Vagina (tissue), 2 donors: ENCODE measurements at places on chromosomes 6 and 20. TPM values are rescaled to one million over a fixed set of nuclear protein-coding genes. Genes with fewer than 3 reads are reported as not detected.
A peak's percentile ranks its signal among the peaks of the same experiment; 100 is the strongest.

FOXA2 gene
- total RNA-seq = not detected

BPI gene
- not detected for total RNA-seq

TMEM74B gene
- total RNA-seq = 4.2 TPM

DNA sequence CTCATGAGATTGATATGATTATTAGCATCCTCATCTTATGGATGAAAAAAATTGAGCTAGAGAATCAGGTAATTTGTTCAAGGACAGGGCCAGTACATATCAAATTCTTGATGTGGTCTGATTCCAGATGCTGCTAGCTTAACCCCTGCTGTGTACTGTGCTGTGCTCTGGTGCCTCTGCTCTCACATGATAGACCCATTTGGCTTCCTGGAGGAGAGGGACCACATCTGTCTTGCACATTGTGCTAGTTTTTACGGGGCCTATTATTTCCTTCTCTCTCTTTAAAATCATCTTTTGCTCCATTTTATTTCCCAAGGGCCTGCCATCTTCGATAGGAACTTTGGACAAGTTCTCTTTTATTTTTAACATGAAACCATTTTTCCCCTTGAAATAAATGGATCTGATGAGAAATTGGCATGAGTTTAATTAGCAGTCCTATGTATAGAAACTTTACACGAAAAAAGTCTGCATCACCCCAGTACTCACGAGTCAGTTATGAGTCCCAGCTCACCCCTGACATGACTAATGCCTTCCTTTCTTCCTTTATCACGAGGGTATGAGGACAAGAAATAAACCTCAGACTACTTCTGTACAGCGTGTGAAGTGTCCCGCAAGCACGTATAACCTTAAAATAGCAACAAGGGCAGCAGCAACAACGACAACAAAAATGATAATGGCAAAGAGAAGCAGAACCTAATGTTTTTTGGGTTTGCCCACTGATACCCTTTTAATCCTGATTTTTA, 26.5 kb downstream of the CD109 start:
- H3K4me1 ChIP-seq = peaks cover 6% of the 10 kb centered on the region
- H3K27me3 ChIP-seq = no peaks in the 10 kb centered on the region
- no peak overlapping the region for H3K4me3 ChIP-seq
- H3K36me3 ChIP-seq = no peaks in the 10 kb centered on the region
- H3K27ac ChIP-seq = no peak overlapping the region

- no peak overlapping the region for H3K4me3 ChIP-seq
- H3K27me3 ChIP-seq = no peaks in the 10 kb centered on the region
- H3K36me3 ChIP-seq = no peaks in the 10 kb centered on the region
- H3K27ac ChIP-seq = no peak overlapping the region
Observed at GRCh38 chr6:150770637-150771036, 94.9 kb upstream of the MTHFD1L start.

DNA sequence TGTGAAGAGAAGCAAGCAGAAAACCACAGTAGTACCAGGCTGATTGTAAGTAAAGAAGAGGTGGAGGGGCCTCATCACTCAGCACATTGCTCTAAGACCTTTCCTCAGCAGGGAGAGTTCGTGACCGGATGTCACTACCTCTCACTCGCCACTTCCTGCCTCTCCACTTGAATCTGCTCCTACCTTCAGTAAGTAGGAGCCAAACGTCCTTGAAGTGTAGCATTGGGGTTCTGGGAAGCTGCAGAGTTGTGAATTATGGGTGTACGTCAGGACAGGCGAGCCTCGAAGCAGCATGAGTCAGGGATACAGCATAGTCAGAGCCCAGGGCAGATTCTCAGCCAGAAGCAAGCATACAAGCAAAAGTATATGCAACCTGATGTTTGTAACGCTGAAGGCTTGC, 224.9 kb downstream of the PHACTR1 start:
- H3K4me1 ChIP-seq = no peaks in the 10 kb centered on the region
- H3K27me3 ChIP-seq = no peaks in the 10 kb centered on the region
- H3K36me3 ChIP-seq = no peaks in the 10 kb centered on the region
- H3K4me3 ChIP-seq = no peak overlapping the region
- no peak overlapping the region for H3K27ac ChIP-seq

ADTRP gene
- total RNA-seq = not detected

GRCh38 chr6:6058054-6058444, 51.3 kb upstream of the NRN1 start:
- no peak overlapping the region for H3K27ac ChIP-seq
- no peaks in the 10 kb centered on the region for H3K36me3 ChIP-seq
- DNase-seq = no peak
- H3K27me3 ChIP-seq = no peaks in the 10 kb centered on the region

DNA sequence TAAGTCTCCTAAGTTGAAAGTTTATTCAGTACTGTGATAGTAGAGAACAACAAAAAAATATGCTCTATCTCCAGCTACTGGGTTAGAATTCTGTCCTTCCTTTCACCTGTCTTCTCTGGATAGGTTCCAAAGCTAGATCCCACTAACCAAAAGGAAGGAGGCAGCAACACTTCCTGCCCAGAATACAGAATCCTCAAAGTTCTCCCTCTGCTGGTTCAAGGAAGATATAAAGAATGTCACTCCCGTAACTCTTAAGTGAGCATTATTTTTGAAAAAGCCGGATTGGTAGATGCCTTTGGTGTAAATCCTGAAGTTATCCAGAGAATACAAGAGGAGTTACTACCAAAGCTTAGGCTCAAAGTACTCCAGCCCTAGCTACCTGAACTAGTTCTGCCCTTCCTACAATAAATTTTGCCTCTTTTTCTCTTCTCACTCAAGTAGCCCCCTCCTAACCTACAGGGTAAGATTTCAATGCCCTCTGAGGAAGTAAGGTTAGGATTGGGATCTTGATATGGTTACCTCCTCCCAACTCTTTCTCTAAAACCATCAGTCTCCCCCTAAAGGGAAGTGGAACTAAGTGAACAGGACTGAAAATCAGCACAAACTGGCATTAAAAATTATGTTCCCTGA, 26.0 kb upstream of the CRIP3 start:
- DNase-seq = no peak
- H3K27me3 ChIP-seq = no peaks in the 10 kb centered on the region
- H3K4me1 ChIP-seq = no peaks in the 10 kb centered on the region
- no peak overlapping the region for H3K4me3 ChIP-seq
- no peak overlapping the region for H3K27ac ChIP-seq

GRCh38 chr6:72094506-72094905, 208.2 kb downstream of the RIMS1 start:
- no peaks in the 10 kb centered on the region for H3K27me3 ChIP-seq
- no peak overlapping the region for H3K27ac ChIP-seq
- DNase-seq = no peak

- H3K27me3 ChIP-seq = peaks cover 3% of the 10 kb centered on the region
- H3K36me3 ChIP-seq = no peaks in the 10 kb centered on the region
- peaks cover 6% of the 10 kb centered on the region for H3K4me1 ChIP-seq
- DNase-seq = no peak
Observed at GRCh38 chr6:104943781-104944180, 13.1 kb upstream of the LIN28B start.

PHACTR3 gene
- total RNA-seq = 8.3 TPM

GRCh38 chr6:138885156-138885819, 89.4 kb downstream of the ECT2L start:
- H3K36me3 ChIP-seq = no peaks in the 10 kb centered on the region
- H3K4me3 ChIP-seq = no peak overlapping the region
- DNase-seq = no peak
- no peaks in the 10 kb centered on the region for H3K4me1 ChIP-seq
- H3K27me3 ChIP-seq = no peaks in the 10 kb centered on the region

GRCh38 chr6:1438471-1438881, 49.1 kb downstream of the FOXF2 start:
- no peak overlapping the region for H3K4me3 ChIP-seq
- H3K27ac ChIP-seq = no peak overlapping the region
- DNase-seq = peak; percentile 95
- H3K4me1 ChIP-seq = no peaks in the 10 kb centered on the region

DNA sequence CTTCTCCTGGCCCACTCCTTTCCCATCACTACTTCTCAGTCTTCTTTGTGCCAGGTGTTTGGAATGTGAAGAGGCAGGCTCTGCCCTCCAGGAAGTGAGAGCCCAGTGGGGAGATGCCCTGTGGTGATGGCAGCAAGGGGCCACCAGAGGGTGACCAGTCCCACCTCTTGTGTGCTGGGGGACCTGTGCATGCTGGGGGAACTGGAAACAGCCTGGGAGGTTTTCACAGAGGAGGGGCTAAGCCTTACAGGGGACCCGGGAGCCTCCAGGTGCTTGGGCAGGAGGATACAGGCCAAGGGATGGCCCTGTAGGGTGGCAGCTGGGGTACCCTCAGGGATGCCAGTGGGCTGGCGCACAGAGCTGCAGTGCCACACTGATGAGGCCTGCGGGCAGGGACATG, 72.3 kb downstream of the RAMACL start:
- no peak overlapping the region for H3K27ac ChIP-seq
- no peaks in the 10 kb centered on the region for H3K4me1 ChIP-seq
- peaks cover 1% of the 10 kb centered on the region for H3K36me3 ChIP-seq
- H3K27me3 ChIP-seq = no peaks in the 10 kb centered on the region
- H3K4me3 ChIP-seq = no peak overlapping the region

DNA sequence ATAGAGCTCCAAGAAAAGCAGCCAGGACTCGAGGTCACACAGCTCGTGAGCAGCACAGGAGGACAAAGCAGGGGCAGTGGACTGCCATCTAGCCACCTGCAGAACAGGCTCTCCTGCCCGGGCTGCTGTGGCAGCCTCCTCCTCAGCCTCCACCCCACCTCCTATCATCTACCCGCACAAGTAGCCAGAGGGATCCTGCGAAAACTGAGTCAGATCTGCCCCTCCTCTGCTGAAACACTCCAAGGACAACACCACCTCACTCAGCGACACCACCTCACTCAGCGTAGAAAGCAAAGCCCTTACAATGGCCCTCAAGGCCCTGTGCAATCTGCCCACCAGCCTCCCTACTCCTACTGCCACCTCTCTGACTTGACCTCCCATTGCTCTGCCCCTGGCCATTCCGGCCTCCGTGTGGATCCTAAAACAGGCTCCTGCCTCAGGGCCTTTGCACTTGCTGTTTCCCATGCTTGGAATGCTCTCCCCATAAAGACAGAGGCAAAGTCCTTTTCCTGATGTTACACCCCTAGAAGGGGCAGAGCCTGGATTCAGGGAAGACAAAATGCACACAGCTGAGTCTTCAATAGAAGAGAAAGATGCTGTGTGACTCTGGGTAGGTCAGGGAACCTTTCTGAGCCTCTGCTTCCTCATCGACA, 19.3 kb downstream of the PREX1 start:
- H3K36me3 ChIP-seq = no peaks in the 10 kb centered on the region
- H3K4me1 ChIP-seq = no peaks in the 10 kb centered on the region
- no peak for DNase-seq
- no peak overlapping the region for H3K4me3 ChIP-seq
- no peak overlapping the region for H3K27ac ChIP-seq

DNA sequence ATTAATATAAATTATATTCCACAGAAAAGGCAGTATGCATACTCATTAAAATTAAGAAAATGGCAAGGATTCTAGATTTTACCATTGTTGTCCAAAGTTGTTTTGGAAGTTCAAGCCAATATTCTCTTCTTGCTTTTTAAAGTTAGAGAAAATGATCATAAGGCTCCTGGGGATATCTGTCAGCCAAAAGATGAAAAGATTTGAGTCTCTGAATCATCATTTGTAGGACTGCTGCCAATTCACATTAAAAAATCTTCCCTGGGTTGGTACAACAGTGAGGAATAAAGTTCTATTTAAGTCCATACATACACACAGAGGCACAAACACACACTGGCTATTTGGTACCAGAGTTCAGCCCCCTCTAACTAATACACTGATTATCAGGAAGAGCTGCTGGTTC, 620.1 kb downstream of the COL12A1 start:
- H3K27me3 ChIP-seq = no peaks in the 10 kb centered on the region
- H3K4me1 ChIP-seq = no peaks in the 10 kb centered on the region
- no peak overlapping the region for H3K27ac ChIP-seq
- no peak overlapping the region for H3K4me3 ChIP-seq

DNA sequence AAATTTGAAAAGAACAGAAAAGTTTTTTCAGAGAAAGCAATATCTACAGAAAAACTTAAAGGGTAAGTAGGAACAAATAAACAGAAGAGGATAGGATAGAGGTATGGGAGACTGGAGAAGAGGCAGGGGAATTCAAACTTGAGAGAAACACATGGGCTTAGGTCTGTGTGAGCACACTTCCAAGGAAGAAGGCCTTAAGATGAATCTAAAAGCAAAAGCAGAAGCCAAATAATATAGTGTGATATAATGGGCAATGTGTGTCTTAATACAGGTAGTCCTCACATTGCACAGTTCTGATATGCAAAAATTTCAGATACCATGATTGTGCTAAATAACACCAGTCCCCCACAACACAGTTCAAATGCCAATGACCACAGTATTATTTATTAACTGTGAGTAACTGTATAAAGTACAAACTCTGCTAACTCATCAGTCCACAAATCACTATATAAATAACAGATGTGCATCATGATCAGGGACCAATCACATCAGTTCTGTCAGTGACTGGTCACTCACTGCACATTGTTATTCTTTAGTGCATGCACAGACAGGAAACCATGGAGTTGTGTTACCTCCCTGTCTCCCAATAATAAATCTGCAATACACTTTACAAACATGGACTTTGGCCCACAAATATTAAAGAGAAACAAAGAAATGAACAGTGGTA, 18.6 kb downstream of the SNX14 start:
- no peak for DNase-seq
- no peak overlapping the region for H3K4me3 ChIP-seq
- H3K27ac ChIP-seq = no peak overlapping the region
- no peaks in the 10 kb centered on the region for H3K36me3 ChIP-seq
- H3K4me1 ChIP-seq = peaks cover 31% of the 10 kb centered on the region

CDKAL1 gene
- 11.3 TPM for total RNA-seq

KIF25 gene
- not detected for total RNA-seq

RNF182 gene
- total RNA-seq = 2.2 TPM

DNA sequence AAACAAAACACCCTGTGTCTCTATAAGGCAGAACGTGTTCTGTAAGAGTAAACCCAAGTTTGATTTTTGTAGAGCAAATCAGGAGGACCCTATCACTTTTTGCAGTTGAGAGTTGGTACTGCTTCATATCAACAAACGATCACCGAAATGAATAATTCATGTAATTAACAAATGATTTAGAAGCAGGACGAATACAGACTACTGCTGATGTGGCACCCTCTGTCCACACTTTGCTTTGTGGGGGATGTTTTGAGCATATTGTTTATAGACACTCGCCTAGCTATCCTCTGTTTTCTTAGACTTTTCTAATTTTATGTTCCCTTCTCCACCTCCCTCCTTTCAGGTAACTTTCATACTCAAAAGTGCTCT, 1.5 kb downstream of the CD2AP start:
- peak overlapping the region; percentile 92 for H3K4me3 ChIP-seq
- no peak for DNase-seq
- no peaks in the 10 kb centered on the region for H3K36me3 ChIP-seq
- peaks cover 38% of the 10 kb centered on the region for H3K4me1 ChIP-seq
- H3K27me3 ChIP-seq = no peaks in the 10 kb centered on the region

GRCh38 chr6:166862287-166862977, 93.9 kb downstream of the RNASET2 start:
- peaks cover 14% of the 10 kb centered on the region for H3K4me1 ChIP-seq
- H3K36me3 ChIP-seq = no peaks in the 10 kb centered on the region
- H3K27me3 ChIP-seq = no peaks in the 10 kb centered on the region
- peak overlapping the region; percentile 54 for H3K4me3 ChIP-seq
- peak overlapping the region; percentile 16 for H3K27ac ChIP-seq

- no peaks in the 10 kb centered on the region for H3K27me3 ChIP-seq
- DNase-seq = no peak
- H3K4me1 ChIP-seq = peaks cover 50% of the 10 kb centered on the region
- H3K4me3 ChIP-seq = no peak overlapping the region
- H3K27ac ChIP-seq = no peak overlapping the region
- H3K36me3 ChIP-seq = no peaks in the 10 kb centered on the region
Observed at GRCh38 chr6:13425943-13426931, 61.2 kb downstream of the GFOD1 start.

AGER gene
- total RNA-seq = 8.1 TPM

- H3K27ac ChIP-seq = no peak overlapping the region
- H3K27me3 ChIP-seq = no peaks in the 10 kb centered on the region
Observed at GRCh38 chr6:73250016-73250415, 13.0 kb downstream of the KHDC1 start.
